Tracheal epithelial cell (primary cell): ENCODE measurements at places on chromosomes 11 and 22. TPM values are rescaled to one million over a fixed set of nuclear protein-coding genes. Genes with fewer than 3 reads are reported as not detected.

Gene CCDC88B
- total RNA-seq = 2.4 and 7.7 TPM in 2 replicates

Gene POU2AF2
- total RNA-seq = not detected in 2 replicates

Gene KCNJ1
- total RNA-seq = 0.43 TPM in 1 of 2 replicates, not detected in the other

Gene BARX2
- total RNA-seq = 2.8 and 4.1 TPM in 2 replicates

Gene BATF2
- 0.21 and 0.96 TPM in 2 replicates for total RNA-seq

Gene UPB1
- total RNA-seq = 0.24 TPM in 1 of 2 replicates, not detected in the other

Gene BRSK2
- total RNA-seq = under 0.01 TPM in 1 of 2 replicates, not detected in the other

Gene WNT7B
- total RNA-seq = 10.1 and 18.5 TPM in 2 replicates

Gene NLRP6
- not detected in 2 replicates for total RNA-seq

Gene OR9G4
- total RNA-seq = under 0.01 TPM in 1 of 2 replicates, not detected in the other

Gene KCNC1
- total RNA-seq = under 0.01 TPM in 2 replicates

Gene BCR
- 75.9 and 123 TPM in 2 replicates for total RNA-seq
